ENCODE measurements at places on chromosomes 2 and 18.

DNA sequence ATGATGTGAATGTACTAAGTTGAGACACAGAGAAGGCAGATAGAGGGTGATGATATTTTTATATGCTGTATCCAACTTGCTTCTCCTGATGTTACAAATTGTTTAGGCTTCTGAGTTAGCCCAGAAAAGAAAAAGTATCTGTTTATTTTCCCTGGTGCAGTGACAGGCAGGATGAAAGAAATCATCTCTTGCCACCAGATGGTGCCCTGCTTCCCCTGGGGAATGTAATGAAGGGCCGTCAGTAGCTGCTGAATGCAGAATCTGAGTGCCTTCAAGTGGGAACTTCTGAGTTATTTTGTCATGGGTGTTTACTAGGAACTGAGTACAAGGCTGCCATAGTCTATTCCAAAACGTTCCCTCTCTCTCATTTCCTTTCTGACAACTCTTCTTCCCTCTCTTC lies 525.6 kb downstream of the MBD2 start:
- DNase-seq: no peak

DNA sequence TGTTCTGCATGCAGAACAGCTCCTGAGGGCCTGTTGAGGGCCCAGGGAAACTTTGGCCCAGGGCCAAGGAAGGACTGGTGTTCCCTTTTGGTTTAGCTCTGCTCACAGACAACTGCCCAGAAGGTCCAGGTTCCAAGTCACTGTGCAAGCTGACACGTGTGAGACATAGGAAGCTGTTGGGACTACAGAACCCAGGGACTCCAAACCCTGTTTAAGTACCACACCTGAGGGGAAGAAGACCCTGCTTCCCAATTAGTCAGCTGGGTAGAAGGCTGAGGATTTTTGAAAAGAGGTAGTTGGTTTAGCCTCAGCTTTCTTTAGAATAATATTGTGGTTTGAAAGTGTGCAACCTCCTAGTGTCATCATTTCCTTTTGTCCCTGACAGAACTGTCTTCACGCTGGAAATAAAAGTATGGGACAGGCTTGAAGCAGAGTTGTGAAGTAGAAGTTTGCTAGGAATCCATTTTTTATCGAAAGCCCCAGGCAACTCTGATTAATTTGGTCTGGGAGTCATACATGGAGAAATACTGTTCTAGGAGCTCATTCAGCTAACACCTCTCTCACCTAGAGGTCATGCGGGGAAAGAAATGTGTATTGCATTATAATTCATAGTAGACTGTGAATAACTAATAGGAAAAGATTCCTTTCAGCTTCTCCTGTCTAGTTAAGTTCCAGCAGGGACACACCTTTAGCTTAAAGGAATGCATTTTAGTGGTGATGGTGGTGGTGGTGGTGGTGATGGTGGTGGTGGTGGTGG lies 19.9 kb upstream of the IL1RL1 start:
- DNase-seq: no peak

DNA sequence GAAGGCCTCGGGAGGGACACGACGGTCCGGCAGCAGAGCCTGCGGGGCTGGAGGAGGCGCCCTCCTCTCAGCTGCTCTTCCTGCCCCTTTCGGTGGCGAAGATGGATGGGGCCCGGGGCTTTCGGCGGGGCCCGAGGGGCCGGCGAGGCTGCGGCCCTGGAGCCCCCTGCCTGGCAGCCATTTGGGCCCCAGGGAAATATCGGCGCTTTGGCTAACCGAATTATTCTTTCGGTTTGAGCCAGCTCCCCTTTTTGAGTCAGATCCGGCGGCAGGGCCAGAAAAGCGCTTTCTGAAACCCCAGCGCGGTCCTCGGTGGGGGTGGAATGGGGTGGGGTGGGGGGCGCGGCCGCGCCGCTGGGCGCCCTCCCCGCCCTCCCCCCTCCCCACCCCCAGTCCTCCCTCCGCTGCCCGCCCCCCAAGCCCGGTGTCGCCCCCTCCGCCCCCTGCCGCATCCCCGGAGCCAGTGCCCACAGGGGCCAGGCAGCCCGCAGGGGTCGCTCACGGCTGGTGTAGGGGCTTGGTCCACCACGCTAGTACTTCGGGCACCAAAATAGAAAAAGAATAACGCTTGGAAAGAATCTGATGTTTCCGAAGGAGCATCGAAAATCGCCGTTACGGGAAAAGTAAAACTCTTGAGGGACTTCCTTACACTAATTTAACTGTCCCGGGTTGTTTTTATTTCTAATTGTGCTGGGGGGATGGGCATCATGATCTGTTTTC lies 9.1 kb upstream of the ARID5A start:
- peak; percentile 58 for DNase-seq

GRCh38 chr2:219279916-219280516 lies 850 bp downstream of the DNAJB2 start:
- no peak for DNase-seq

- DNase-seq: no peak
Observed at GRCh38 chr2:172047566-172048507, 37.5 kb upstream of the DLX1 start.

GRCh38 chr2:18271370-18272147 lies 288.9 kb downstream of the RDH14 start:
- no peak for DNase-seq

- no peak for DNase-seq
Observed at GRCh38 chr2:206688990-206689389, 29.2 kb downstream of the DYTN start.
